ENCODE measurements at places on chromosomes 2 and 18. TPM values are rescaled to one million over a fixed set of nuclear protein-coding genes. Genes with fewer than 3 reads are reported as not detected.

GRCh38 chr2:26807788-26808460, 22.1 kb downstream of the CENPA start:
- no peak for DNase-seq

DNA sequence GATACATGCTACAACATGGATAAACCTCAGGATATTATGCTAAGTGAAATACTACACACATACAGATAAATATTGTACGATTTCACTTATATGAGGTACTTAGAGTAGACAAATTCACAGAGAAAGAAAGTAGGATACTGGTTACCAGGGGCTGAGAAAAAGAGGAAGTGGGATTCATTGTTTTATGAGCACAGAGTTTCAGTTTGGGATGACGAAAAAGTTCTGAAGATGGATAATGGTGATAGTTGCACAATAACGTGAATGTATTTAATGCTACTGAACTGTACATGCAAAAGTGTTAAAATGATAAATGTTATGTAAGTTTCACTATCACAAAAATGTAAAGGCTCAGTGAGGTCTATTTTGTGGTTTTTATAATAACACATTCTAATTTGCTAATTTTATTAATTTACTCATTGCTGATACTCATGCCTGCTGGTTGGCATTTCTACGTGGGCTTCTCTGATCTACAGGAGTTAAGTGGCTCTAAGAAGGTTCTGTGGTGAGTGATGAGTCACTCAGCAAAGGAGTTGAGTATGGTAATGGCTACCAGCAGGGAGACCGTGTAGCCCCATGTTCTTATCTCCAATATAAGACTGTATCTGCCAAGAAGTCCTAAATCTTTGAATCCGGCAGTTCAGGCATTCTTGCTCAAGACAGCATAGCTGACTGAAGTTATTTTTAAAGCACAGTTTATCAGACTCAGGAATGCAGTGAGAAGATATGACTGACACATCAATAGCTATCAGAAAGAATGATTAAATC, 41.1 kb downstream of the UPP2 start:
- DNase-seq: no peak

DNA sequence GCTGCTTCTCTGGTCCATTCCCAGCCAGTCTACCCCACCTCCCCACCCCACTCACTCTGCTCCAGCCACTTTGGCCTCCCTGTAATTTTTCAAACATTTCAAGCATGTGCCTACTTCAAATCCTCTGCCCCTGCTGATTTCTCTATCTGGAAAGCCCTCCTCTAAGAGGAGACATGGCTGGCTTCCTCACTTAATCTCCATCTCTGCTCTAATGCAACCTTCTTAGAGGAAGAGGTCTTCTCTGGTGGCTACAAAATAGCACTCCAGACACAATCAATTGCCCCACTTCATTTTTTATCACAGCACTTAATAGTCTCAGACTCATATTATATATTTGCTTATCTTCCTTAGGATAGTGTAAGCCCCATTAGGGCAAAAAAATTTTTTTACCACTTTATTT, 161.1 kb upstream of the SLC39A10 start:
- DNase-seq: no peak

TMEM198 gene
- 4.5 TPM for total RNA-seq

SERPINB7 gene
- total RNA-seq: 3.4 TPM

CYP27A1 gene
- total RNA-seq: not detected

BMP10 gene
- total RNA-seq: not detected

NOSTRIN gene
- total RNA-seq: not detected
